LNCaP clone FGC (cell line): ENCODE measurements at places on chromosomes 1 and 21.

DNA sequence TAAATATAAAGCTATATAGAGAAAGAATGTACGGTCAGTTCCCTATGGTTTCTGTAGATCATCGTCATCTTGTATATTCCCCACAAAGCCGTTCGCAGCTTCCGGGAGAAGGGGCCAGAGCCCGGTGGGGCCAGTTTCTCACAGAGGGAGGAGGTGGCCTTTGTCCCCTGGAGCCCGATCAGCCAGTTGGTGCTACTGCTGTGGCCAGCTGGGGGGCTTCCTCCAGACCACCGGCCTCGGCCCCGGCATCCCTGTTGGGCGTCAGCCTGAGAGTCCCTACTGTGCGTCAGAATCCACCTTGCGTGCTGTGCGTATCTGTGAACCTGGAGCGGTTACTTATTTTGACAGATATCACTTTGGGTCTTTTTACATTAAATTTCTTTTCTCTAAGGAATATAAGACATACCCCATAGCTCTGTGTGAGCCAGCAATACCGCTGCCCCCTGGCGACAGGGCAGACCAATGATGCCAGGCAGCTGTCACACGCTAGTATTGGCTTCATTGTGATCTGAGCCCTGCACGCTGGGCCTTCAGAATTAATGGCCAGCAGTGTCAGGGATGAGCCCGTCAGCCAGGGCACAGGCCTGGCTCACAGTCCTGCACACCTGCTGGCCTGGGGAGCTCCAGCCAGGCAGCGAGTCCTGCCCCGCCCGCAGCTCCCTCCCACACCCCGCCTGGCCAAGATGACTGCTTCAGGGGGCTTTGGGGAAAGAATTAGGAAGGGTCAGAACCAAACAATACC is 145.9 kb downstream of the PGBD5 start:
- no peak for DNase-seq

- DNase-seq: no peak
Observed at GRCh38 chr1:117433943-117434342, 66.7 kb downstream of the MAN1A2 start.

DNA sequence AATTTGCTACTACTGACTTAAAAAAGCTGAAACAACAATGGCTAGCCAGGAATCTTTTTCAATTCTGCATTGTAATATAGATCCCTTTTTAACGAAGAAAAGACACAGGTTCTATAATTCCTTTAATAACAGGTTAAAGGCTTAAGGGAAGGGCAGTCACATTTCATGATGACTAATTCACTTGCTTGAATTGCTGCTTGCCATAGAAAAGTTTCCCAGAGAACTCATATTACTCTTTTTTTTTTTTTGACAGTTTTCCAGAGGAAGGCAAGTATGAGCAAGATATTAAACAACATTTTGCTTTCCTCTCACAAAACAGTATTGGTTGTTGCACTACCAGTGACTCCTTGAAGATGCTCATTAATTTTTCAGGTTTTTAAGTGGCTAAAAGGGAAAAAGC is 60.9 kb downstream of the IL23R start:
- no peak for DNase-seq

GRCh38 chr1:211320980-211321379 is 5.7 kb upstream of the TRAF5 start:
- DNase-seq: no peak

DNA sequence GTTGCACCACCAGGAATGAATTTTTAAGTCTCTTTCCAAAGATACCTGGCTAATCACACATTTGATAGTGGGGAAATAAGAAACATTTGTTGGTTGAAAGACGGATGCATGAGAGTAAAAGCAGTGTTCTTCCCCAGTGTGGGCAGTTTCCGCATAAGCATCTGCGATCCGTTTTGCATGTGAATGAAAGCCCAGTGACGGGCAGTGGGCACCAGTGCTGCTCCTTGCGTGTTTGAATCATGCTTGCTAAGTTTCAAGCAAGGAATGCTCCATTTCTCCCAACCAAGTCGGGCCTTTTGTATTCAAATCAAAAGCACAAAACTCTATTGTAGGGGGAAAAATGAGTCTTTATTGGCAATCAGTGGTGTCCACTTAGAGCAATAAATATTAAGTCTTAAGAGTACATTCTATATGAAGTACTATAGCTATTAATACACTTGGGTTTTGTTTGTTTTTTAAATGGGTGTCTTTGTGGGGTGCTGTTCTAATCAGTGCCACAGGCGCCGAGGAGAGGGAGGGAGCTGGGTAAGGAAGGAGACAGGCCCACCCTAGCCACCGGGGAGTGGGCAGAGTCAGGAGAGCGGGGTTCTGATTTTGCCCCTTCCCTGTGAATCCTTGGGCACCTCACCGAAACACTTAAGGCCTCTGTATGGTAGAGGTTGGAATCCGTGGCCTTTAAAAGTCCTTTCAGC is 750 bp upstream of the PTGFRN start:
- DNase-seq: no peak

DNA sequence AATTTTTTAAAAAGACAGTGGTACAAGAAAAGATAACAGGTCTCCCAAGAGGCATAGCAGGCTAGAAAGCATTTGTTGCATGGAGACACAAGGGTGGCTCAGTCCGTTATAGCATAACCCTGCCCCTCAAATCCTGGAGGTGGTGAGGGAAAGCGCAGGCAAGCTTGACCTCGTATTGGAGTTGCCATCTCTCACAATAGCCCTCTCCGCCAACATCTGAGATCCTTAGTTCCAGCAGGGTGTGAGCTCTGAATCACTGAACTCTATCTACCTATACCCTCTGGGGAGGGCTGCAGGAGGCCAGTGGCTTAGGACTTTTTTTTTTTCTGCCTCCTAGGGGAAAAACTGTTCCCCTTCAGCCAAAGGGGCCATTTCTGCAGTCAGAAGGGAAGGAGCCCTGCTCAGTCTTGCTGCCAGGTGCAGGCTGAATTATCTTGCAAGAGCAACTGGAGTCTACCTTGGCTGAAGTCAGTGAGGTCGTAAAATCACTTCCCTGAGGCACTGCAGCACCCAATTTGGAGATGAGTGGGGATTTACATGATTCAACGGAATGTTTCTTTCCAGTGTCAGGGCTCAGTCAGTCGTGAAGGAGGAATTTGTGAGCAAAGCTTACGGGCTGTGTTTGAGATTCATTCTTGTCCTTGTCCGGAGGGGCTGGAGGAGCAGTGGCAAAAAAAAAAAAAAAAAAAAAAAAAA is 17.2 kb upstream of the C8A start:
- DNase-seq: no peak

- no peak for DNase-seq
Observed at GRCh38 chr1:32179193-32179442, 357 bp upstream of the TXLNA start.

DNA sequence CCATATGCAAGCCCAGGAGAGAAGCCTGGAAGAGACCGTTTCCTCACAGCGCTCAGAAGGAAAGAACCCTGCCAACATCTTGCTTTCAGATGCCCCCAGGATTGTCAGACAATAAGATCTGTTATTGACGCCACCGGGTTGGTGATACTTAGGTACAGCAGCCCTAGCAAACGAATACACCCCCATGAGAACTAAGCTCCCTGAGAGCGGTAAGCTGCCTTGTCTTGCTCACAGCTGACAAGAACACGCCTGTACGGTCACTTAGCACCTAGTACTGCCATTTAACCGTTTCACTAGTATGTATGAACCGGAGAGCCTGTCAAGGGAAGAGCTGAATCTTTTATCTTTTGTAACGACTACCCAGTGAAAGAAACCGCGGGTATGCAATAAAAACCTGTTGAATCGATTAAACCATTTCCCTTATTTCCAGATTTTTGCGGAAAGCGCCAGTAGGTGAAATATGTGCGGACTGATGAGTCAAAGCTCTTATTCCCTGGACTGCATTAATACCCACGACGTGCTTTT is 619 bp upstream of the ZBTB8B start:
- no peak for DNase-seq
